HFFc6 (cell line): ENCODE measurements at places on chromosomes 16 and 17. TPM values are rescaled to one million over a fixed set of nuclear protein-coding genes. Genes with fewer than 3 reads are reported as not detected.

GRCh38 chr16:51057969-51058337, 93.1 kb downstream of the SALL1 start:
- no peak for DNase-seq

DNA sequence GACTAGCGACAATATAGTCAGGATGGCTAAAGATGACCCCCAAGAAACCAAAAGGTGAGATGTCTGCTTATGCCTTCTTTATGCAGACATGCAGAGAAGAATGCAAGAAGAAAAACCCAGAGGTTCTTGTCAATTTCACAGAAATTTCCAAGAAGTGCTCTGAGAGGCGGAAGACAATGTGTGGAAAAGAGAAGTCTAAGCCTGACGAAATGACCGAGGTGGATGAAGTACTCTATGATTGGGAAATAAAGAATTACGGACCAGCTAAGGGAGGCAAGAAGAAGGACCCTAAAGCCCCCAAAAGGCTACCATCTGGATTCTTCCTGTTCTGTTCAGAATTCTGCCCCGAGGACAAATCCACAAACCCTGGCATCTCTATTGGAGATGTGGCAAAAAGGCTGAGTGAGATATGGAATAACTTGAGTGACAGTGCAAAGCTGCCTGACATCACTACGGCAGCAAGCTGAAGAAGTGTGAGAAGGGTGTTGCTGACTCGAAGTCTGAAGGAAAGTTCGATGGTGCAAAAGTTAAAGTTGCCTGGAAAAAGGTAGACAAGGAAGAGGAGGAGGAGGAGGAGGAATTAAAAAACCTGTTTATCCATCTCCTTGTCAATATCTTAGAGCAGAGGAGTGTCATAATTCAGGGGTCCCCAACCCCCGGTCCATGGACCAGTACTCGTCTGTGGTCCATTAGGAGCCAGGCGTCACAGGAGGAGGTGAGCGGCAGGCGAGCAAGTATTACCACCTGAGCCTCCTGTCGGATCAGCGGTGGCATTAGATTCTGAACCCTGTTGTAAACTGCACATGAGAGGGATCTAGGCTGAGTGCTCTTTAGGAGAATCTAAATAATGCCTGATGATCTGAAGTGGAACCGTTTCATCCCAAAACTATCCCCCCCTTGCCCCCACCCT, 25.1 kb upstream of the ADGRG1 start:
- DNase-seq, result no peak

- no peak for DNase-seq
These were observed 47.3 kb upstream of the CHMP6 start for GRCh38 chr17:80944326-80944725.

GRCh38 chr17:81845881-81846742, 11.3 kb upstream of the PPP1R27 start:
- no peak for DNase-seq

DNA sequence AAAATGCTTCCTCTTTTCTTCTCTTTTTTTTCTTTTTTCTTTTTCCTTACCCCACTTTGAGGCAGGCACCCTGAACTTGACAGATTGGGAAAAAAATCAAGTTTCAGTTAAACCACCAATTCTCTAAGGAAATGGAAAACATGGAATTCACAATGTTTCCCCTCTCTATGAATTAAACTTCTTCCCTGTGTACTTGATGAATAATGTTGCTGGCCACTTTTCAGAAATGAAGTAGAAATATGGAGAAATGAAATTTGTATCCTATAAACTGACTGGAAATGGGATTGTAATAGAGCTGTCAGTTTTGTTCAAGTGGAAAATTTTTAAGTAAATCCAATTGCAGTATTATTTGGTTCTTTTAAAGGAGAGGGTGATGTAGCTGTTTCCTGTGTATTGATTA, 129.8 kb downstream of the CLEC16A start:
- no peak for DNase-seq

DNA sequence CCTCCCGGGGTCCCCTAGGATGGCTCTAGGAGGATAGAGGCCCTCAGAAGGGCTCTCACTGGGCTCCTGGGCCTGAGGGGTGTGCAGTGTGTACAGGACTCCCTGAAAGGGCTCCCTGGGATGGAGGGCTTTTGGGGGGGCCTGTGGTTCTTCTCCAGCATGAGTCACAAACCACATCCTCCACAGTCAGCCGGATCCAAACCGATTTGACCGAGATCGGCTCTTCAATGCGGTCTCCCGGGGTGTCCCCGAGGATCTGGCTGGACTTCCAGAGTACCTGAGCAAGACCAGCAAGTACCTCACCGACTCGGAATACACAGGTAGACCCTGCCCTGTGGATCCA, 4.5 kb downstream of the TRPV2 start:
- no peak for DNase-seq

DNA sequence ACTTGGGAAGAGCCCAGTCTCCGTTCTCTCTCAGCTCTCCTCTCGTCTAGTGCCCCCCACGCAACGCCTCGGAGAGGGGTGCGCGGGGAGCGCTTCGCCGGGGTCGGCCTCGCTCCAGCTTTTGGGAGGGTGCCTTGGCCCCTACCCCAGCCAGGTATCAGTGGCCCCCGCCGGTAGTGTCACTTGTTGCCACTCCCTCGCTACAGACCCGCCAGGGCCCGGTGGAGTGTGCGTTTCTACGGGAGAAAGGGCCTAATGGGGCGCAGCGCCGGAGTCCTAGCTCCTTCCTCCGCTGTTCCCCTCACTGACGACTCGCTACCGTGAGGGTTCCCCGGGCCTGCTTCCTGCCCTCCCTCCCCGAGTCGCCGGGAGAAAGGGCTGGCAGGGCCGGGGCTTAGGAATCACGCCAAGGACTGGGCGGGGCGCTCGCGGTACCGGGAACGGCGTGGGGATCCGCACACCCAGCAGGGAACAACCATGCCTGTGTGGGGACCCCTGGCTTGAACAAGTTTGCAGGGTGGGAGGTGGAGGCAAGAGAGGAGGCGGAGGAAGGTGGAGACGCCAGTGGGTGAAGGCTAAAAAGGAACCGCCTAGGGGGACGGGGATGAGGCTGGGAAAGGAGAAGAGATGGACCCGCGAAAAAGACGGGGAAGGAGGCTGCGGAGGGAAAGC, 997 bp upstream of the CDH11 start:
- peak; percentile 63 for DNase-seq

DNA sequence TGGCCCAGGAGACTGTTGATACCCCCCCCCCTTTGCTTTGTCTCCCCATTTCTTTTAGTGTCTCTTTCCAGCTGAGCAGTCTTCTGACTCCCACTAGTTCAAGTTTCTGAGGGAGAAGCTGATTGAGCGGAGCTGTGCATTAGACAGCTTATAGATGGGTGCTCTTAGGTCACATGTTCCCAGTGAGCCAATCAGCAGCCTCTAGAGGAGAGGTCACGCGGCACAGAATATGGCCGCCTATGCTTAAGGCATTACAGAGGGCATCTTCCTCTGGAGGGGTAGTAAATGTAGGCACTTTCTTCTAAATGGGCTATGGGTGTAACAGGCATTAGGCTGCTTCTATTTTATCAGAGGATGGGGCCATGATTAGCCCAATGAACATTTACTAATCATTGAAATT, 131.6 kb downstream of the CDH13 start:
- no peak for DNase-seq

DNA sequence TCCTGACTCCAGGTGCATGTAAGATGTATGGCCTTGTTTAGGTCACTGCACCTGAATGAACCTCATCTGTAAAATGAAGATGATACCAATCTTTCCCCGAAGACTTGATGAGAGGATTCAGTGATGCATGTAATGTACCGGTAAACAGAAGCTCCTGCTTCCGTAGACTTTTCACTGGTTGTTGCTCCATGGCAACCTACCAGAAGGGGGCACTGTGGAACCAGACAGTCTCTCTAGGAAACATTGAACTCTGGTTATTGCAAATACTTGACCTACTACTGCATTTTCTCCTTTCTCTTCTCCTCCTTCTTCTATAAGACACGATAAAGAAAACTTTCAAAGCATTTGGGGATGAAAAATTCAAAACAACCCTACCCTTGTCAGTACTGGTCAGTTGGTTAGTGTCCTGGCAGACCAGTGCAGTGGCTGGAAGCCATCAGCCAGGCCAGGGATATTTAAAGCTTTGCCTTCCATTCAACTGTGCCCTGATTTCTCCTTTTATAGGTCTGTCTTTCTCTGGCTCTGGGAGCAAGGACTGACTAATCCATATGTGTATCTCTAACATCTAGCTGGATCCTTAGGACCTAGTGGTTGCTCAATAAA, 667.4 kb upstream of the SALL1 start:
- DNase-seq, result peak; percentile 48

DNA sequence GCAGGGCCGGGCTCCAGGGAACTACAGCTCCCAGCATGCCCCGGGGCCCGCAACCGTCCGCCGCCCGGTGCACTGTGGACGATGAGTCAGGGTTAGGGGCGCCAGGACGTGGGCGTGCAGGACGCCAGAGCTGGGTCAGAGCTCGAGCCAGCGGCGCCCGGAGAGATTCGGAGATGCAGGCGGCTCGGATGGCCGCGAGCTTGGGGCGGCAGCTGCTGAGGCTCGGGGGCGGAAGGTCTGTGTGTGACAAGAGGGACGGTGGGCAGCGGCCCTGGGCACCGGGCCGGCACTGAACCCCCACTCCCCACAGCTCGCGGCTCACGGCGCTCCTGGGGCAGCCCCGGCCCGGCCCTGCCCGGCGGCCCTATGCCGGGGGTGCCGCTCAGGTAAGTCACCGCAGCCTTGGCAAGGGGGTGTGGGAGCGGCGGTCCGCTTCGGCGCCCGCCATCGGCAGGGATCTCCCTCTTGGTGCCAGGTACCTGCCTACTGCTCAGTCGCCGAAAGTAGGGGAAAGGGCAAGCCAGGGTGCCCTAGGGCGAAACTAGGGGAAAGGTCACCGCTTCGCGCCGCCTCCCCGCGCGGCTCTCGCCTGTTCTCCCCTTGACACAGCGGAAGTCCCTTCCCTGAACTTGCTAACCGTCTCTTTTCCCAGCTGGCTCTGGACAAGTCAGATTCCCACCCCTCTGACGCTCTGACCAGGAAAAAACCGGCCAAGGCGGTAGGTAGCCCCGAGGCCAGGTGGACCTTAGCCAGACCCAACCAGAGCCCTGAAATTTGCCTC, at the start of the genes ACADVL and DLG4:
Gene ACADVL (plus strand): TSS at position 127 of the 781 bp plus-strand sequence. CDS start 47 bp downstream, at position 174.
Gene DLG4 (minus strand): TSS at position 25 of the 781 bp plus-strand sequence.
- peak; percentile 82 for DNase-seq

GRCh38 chr17:41367426-41368075, 2.1 kb downstream of the KRT33B start:
- peak; percentile 83 for DNase-seq

DNA sequence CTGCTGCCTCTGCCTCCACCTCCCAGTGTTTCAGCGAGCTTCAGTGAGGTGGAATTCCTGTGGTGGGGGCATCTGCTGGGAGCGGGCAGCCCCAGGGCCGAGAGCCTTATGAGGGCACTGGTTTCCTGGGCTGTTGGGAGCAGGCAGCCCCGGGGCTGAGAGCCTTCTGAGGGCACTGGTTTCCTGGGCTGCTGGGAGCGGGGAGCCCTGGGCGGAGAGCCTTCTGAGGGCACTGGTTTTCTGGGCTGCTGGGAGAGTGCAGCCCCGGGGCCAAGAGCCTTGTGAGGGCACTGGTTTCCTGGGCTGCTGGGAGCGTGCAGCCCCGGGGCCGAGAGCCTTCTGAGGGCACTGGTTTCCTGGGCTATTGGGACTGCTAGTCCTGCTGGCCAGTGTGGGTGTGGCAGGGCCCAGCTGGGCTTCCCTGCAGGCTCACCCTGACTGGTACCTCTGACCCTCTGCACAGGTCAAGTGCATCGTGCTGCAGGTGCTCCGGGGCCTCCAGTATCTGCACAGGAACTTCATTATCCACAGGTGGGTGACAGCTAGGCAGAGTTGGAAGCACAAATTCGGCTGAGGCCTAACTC, 5.6 kb downstream of the CDK10 start:
- no peak for DNase-seq

DNA sequence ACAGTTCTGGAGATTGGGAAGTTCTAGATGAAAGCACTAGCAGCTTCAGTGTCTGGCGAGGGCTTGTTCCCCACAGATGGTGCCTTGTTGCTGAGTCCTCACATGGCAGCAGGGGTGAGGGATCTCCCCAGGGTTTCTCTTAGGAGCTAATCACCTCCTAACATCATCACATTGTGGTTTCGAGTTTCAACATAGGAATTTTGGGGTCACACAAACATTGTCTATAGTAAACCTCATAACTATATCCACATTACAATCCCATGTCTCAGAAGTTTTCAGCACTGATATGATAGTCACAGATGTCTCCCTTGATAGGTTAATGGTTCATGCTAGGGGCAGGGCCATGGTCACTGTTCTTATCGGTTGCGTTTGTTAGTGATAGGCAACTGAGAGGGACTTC, 13.8 kb downstream of the CLUAP1 start:
- peak; percentile 83 for DNase-seq

- DNase-seq, result no peak
These were observed 26.2 kb downstream of the SALL1 start for GRCh38 chr16:51124896-51125295.

DNA sequence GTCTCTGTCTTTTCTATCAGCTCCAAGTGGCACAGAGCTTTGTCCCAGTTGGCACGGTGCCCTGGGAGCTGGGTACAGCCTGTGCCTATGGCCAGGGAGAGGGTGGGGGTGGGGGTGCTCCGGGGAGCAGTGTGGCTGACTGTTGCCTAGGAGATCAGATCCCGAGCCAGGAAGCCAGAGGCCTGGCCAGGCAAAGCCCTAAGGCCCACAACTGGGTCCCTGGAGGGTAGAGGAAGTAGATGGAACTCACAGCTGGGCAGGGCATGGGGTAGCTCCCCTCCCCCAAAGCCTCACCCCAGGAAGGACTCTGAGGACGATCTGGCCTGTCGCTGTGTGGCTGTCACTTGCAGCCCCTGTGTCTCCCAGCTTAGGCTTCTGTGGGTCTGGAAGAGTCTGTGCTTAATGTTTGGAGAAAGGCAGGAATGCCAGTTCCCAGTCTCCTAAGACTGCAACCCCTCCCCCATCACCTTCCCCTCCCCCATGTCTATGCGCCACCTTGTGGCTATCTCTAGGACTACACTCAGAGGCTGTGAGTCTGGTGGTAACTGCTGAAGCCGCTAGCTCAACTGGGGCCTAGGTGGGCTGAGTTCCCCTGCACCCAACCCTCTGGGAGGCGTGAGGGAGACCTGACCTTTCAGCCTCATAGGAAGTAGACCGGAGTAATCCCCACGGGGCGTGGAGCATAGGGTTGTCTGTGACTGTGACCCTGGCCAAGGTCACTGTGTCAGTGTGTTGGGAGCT, 12.6 kb downstream of the THRA start:
- DNase-seq, result no peak

DNA sequence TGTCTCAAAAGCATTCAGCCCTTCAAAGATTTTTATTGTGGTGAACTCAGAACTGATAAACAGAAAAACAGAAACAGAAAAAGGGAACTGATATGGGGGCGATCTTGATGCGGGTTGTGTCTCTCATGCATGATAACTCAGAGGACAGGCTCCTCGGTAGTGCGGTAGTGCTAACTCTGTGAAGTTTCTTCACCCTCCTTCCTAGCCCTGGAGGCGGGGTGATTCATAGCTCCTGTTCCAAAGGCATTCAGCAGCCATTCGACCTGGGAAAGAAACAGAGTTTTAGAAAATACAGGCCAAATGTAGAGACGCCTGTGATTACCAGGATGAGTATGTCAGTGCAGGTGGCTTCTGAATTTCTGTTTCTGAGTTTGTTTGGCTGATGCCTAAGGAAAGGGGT, 5.5 kb upstream of the MAF start:
- no peak for DNase-seq

SHISA9 gene
- not detected in 3 replicates for total RNA-seq

RNF112 gene
- total RNA-seq, result 0.55 to 1.7 TPM (median 1.1 TPM) in 3 replicates

KRTAP9-2 gene
- total RNA-seq, result not detected in 3 replicates

BRIP1 gene
- 4.6 to 8.5 TPM (median 8.4 TPM) in 3 replicates for total RNA-seq

ABCC11 gene
- total RNA-seq, result 0.18 TPM in 1 of 2 replicates, not detected in the other

MYH2 gene
- total RNA-seq, result not detected in 3 replicates

SEC14L5 gene
- total RNA-seq, result not detected in 3 replicates
